ENCODE measurements at places on chromosomes 12 and 14.

- no peak for DNase-seq
Observed at GRCh38 chr12:7905071-7905470, 30.9 kb downstream of the SLC2A3 start.

DNA sequence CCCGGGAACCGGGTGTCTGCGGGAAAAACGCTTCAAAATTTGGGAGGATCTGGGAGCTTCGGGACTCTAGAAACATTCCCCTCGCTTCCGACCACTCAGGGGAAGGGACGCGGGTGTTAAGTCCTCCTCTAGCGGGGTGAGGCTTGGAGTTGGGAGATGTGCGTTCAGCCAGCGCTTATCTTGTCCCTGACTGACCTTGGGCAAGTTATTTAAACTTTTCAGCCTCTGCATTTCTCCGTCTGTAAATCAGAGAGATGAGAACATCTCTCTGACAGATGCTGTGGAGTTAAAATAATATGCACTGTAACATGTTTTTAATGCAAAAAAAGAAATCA, 76.9 kb upstream of the ANO4 start:
- no peak for DNase-seq

DNA sequence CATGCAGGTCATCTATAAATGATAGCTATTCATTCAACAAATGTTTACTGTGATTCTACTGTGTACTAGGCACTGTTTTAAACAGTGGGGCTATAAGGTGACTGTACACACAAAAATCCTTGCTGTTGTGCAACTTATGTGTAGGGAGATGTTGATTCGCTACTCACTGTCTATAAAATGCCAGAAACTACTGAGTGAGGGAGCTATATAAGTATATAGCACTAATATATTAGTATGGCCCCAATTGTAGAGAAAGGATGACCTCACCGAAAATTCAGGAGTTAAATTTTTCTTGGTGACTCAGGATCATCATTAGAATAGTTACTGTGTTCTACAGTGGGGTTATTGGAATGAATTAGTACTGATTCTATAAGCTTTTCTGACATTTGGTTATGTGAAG, 117.4 kb downstream of the TGFB3 start:
- DNase-seq = no peak

- DNase-seq = no peak
Observed at GRCh38 chr12:119803381-119803791, 73.7 kb downstream of the CIT start.

DNA sequence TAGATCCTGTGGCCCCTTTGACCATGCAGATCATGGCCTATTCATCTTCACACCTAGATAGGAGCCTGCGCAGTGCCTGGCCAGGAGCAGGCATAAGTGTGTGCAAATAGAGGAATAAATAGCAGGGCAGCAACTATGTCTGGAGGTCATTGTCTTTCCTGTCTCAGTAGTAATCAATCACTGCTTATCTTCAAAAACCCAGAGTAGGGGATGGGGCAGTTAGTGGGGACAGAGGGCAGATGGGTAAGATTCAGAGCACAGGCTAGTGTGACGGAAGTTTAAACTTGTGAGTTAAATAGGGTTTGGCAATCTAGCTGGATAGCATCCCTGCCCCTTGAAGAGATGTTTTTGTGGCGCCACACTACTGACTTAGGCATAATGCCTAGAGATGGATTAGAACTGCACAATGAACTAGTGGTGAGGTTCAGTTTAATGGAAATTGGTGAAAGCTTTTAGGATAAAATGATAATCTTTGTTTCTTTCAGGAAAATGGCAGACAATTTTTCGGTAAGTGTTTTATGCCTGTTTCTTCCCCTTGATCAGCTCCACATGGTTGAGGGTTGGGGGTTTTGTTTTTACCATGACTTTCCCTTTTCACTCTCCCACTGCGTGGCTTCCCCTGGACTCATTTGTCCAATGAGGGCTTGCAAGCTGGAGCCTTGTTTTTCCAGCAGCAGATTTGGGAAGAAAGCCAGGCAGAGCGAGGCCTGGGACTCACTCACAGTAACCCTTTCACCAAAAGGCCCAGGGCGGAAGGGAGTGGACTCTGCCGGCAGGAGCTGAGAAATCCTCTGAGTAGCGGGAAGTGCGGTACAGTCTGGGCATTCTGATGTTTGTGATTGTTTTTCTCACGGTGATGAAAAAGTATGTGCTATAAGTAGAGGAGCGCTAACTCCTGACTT, 8.1 kb downstream of the LGALS3 start:
- no peak for DNase-seq

- DNase-seq = no peak
Observed at GRCh38 chr12:52818887-52819420, 5.0 kb upstream of the KRT4 start.

DNA sequence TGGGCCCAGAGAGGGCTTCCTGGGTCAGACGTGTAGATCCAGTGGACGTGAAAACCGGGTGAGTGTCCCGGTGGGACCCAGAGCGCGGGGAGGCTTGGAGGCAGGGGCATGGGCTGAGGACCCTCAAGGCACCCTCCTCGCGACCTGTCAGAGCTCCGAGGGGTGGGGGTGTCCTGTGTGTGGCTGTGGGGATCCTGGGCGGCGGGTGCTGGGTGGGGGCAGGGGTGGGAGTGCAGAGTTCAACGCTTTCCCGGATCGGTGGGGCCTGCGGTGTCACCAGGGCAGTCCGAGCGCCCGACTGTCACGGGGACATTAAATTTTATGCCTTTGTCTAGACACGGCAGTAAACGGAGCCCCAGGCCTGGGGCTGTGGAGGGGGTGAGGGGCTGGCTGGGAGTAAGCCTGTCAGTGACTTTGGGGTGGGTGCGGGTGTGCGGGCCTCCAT, 1.0 kb downstream of the TMEM121 start:
- no peak for DNase-seq

DNA sequence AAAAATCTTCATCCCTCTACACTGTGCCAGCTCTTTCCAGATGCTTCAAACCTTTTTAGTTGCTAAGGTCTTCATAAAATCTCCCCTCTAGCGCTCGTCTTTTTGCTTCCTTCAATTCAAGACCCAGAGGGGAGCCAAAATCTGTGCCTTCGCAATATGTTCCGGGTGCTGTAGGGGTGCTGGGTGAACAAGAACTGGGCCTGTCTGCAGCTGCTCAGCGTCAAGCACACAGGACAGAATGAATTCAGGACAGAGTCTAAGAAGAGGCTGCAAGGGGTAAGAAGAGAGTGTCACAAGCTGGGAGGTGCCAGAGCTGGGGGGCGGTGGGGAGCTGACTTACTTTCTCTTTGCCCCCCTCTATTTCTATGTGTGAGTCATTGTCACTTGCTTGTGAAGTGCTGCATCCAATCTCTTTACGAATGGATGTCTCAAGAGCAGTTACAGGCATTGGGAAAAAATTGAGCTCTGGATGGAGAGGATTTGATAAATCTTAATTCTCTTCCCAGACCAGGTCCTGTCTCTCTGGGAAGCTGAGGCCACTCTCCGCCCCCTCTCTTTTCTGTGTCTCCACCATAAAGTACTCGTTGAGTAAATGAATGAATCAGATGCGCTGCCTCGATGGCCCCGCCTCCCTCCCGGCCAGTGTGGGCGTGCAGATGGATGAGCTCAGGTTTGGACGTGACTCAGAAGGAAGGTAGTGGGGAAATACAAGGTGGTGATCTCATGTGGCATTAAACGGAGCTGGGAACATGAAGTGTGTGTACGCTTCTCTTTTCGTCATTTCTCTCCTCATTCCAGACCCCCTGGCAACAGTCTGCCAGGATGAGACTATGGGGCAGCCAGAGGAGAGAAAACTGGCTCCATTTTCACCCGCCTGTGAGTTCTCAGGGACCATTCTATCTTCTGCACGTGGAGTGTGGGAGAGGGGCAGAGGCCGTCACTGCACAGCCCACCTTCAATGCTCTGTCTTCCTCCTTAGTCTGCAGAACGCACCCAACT, 91.3 kb downstream of the TSPAN9 start:
- DNase-seq = no peak

- no peak for DNase-seq
Observed at GRCh38 chr14:89625731-89626232, 208.7 kb upstream of the FOXN3 start.

GRCh38 chr12:27940756-27941402, 31.7 kb downstream of the PTHLH start:
- DNase-seq = peak; percentile 61

DNA sequence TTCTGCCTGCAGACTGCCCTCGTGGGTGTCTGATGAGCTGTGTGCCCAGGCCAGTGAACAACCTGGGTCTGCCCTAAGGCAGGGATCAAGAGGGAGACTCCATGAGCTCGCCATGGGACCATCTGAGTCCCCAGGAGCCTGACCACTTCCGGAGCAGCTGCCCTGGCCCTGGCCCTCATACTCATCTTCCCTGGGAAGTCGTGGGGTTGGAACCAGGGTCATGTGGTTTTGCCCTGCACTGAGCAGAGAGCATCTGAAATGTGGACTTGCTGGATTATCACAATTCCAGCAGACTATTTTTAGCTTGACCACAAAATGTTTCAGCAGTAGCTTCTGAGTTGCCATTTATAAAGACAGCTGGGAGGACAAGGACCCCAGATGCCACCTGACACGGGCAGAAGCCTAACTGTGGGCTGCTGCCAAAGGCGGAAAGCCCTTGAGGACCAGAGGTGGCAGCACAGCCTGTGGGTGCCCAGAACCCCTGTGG, 6.7 kb downstream of the BTBD6 start:
- no peak for DNase-seq

DNA sequence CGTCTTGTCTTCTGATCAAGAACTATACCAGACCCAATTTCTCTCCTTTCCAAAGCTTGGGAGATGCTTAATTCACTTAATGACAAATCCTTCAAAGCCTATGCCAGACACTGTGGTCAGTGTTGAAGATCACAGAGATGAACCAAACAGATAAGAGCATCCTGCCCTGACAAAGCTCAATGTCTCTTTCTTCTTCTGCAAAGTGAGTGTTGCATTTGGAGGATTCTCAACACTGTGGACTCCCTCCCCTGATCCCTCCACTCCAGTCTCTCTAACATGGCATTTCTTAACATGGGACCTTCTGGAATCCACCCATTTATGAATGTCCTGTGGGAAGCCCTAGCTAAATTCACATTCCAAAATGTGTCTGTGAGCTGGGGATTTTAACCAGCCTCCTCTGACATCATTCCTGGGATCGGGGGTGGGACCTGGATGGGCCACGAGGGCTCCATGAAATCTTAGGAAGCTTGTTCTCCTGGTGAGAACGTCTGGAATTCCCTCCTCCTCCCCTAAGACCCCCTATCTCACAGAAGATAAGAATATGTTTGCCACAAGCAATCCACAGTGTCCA, 20.3 kb downstream of the SYNE3 start:
- no peak for DNase-seq

GRCh38 chr14:61754627-61755381, 7.4 kb upstream of the SNAPC1 start:
- no peak for DNase-seq

DNA sequence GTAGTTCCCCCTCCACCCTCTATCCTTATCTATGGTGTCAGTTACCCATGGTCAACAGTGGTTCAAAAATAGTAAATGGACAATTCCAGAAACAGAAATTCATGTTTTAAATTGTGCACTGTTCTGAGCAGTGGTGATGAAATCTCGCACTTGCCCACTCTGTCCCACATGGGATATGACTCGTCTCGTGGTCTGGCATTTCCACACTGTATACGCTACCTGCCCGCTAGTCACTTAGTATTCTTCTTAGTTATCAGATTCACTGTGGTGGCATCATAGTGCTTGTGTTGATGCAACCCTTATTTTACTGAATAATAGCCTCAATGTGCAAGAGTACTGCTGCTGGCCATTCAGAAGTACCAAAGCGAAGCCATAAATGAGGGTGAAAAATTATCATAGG, 507.0 kb downstream of the SNAPC1 start:
- DNase-seq = no peak

- no peak for DNase-seq
Observed at GRCh38 chr12:113173081-113173698, 12.1 kb downstream of the DDX54 start.

- DNase-seq = no peak
Observed at GRCh38 chr14:68516342-68516741, 276.5 kb downstream of the ZFP36L1 start.

DNA sequence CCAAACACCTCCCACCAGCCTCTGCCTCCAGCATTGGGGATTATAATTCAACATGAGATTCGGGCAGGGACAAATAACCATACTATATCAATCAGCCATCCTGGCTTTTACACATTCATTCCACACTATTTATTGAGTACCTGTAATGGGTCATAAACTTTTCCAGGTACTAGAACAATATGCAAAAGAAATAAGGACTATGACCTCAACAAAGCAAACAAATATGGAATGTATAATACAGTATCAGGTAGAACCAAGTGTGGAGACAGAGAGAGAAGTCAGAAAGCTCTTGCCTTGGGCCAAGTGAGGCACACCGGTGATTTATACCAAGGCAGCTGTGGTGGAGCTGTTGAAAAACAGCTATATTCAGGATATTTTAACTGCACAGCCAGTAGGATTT, 116.3 kb downstream of the TSPAN8 start:
- no peak for DNase-seq

DNA sequence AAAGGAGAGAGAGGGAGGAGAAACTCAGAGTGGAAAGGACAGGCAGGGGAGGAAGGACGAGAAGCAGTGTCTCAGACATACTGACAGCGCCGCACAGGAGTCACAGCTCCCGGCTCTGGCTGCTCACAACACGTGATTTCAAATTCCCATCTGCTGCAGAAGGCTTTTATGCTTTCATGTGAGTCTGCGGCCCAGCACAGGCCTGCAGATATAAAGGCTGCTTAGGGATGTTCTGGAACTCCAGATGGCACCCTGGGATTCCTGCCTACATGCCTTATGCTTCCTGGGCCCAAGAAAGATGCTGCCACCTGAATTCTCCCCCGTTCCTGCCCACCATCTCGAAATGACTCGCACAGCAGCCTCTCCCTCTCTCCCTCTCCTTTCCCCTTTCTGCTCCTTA, 89.6 kb downstream of the NUAK1 start:
- no peak for DNase-seq

DNA sequence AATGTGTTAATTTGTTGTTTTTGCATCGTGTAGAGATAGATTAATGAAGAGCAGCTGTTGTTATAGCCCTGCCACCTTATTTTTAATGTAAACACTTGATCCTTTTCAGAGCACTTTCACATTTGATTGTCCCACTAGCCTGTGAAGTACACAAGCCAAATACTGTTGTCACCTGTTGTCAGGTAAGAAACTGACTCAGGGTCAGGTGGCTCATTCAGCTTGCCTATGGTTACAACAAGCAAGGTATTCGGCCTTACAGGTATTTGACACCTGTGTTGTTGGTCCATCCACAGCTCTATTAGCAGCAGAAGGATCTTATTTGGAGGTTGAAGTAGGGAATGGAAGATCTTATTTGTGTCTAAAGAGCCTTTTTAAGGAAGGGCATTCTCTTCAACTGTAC, 108.9 kb downstream of the GPR135 start:
- DNase-seq = no peak

- DNase-seq = no peak
Observed at GRCh38 chr12:818733-819132, 66.4 kb downstream of the WNK1 start.

DNA sequence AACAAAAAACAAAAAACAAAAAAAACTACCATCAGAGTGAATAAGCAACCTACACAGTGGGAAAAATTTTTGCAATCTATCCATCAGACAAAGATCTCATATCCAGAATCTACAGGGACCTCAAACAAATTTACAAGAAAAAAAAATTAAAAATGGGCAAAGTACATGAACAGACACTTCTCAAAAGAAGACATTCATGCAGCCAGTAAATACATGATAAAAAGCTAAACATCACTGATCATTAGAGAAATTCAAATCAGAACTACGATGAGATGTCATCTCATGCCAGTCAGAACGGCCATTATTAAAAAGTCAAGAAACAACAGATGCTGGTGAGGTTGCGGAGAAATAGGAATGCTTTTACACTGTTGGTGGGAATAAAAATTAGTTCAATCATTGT, 466.5 kb upstream of the ATXN7L3B start:
- no peak for DNase-seq

All from activated T-helper 9 cell treated with anti-CD3 and anti-CD28 coated beads, Interleukin-2, amount 50 U/mL, for 16 hours (primary cell).